ENCODE measurements at places on chromosomes 5 and 9.

GRCh38 chr9:88645172-88645878 is 110.3 kb downstream of the NXNL2 start:
- no peak for DNase-seq

DNA sequence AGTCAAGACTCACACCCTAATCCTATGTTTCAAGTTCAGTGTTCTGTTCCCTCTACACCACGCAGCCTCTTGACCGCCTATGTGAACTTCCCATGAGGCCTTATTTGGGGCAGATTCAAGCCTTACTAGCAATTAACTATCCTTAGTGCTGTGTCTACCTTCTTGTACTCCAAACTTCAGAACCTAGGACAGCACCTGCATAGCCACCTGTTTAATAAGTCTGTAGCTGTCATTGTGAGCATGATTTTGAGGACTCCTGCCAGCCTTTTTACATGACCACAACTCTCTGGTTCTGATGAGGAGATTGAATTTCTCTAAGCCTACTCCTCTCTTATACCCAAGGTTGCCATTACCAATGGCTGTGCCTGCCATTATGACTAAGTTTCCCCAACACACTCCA is 50.8 kb upstream of the PCSK1 start:
- DNase-seq, result no peak

- DNase-seq, result no peak
These were observed 114.9 kb downstream of the AUH start for GRCh38 chr9:91246846-91247245.

DNA sequence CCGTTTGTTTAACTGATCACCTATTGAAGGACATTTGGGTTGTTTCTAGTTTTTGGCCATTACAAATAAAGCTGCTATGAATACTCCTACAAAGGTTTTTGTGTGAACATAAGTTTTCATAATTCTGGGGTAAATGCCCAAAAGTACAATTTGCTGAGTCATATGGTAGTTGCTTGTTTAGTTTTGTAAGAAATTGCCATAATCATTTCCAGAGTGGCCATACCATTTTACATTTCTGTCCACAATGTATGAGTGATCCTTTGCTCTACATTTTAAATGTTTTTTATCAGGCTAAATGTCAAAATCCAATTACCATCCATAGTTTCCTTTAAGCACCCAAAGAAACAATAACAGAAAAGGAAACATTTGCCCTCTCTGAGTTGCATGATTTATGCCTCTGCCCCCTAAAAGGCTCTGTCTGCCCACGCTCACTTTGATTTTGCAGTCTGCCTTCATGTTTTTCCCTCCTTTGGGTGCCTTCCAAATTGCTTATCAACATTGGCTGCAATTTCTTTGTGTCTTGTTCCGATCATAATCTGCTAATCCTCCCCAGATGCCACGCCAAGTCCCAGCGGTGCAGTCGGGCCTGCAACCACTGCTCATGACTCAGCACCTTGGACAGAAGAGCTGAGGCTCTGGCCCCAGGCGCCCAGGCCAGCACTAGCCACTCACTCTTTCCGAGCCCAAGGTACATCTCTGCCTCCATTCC is 339.2 kb downstream of the PIK3R1 start:
- no peak for DNase-seq

DNA sequence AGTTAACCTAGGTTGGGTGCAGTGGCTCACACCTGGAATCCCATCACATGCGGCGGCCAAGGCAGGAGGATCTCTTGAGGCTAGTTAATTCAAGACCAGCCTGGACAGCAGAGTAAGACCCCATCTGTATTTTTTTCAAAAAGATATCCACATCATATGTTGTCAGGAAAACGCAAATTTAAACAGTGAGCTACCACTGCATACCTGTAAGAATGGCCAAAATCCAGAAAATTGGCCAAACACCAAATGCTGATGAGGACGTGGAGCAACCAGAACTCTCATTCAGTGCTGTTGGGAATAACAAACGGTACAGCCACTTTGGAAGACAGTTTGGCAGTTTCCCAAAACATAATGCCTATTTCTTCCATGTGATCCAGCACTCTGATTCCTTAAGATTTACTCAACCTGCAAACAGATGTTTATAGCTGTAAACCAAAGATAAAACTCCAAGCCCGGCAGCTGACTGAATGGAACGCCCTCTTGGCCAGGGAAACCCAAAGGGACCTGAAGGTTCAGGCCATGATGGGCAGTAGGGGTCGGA is 12.4 kb downstream of the CEL start:
- DNase-seq, result no peak

GRCh38 chr9:124501771-124502320 is 5.4 kb downstream of the NR5A1 start:
- no peak for DNase-seq

- DNase-seq, result no peak
These were observed 340.8 kb downstream of the FGF10 start for GRCh38 chr5:44048276-44048984.

DNA sequence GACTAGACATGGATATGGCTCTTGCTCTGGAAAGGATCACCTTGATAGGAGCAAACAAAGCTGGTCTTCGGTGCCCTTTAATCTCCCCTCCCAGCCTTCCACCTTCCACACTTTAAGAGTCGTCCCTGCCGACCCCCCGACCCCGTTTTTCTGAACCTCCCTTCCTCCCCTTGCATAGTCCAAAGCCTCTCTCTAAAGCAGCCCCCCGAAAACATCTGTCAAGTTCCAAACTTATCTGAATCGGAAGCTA is 423 bp upstream of the NUP214 start:
- no peak for DNase-seq

GRCh38 chr5:77845324-77845646 is 69.1 kb upstream of the TBCA start:
- DNase-seq, result no peak

DNA sequence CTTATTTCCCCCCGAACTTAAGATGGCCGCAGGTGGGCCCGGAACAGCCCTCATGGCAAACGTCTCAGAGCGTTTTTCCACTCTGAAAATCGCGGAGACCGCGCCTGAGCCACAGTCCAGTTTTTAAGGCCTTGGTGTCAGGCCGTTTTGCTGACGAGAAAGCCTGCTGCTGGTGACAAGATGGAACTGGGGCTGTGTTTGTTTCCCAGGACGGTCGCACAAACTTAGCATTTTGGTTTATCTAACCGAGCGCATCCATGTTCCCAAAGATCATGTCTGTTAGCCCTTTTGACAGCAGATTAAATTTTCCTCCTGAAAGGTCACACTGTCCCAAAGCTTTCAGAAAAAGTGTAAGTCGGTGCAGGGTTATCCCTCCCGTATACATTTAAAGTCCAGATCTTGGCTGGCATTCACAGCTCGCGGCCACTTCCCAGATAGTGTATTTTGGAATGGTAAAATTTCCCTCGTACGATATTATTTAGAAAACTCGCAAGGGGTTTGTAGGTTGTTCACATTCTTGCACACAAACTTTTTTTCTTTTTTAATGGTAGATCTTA is 812 bp downstream of the SREK1 start:
- DNase-seq, result no peak

DNA sequence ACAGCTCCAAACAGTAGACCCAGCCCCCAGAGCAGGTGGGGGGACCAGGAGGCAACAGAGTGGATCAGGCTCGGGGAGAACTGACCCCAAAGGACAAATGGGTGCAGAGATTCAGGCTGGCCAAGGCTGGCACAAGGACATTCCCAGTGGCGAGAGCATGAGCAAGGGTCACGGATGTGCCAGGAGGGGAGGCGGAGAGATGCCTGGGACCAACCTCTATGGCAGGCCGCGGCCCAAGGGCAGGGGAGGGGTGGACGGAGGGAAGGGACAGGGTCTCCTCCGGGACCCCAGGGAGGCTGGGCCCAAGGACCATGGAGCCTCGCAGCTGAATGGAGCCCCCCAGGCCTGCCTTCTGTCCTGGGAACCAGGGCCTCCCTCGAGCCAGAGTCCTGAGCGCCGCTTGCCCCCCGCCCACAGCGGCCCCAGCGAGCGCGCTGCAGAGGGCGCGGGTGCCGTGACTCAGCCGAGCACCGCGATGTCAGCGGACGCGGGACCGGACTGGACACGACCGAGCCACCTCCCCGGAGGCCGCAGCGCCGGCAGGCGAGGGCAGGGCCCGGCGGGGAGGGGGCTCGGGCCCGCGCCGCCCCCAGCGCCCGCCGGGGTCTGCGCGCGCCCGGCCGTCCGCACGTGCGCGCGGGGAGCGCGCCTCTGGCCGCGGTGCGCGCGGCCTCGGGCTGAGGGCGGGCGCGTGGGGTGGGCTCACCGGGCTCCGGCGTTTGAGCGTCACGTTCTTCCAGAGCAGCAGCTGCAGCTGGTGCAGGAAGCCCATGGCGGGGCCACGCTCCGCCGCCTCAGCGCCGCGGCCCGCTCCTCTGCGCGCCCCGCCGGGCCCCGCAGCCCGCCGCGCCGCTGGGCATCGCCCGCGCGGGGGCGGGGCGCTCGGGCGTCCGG is at the start of gene ABCA2:
Gene ABCA2 (minus strand): TSS at position 869 of the 894 bp plus-strand sequence. CDS start 97 bp downstream, at position 772.
- DNase-seq, result no peak

GRCh38 chr9:115522912-115523311 is 405.0 kb upstream of the TNC start:
- no peak for DNase-seq

GRCh38 chr9:95017661-95018060 is 291.2 kb downstream of the AOPEP start:
- no peak for DNase-seq

DNA sequence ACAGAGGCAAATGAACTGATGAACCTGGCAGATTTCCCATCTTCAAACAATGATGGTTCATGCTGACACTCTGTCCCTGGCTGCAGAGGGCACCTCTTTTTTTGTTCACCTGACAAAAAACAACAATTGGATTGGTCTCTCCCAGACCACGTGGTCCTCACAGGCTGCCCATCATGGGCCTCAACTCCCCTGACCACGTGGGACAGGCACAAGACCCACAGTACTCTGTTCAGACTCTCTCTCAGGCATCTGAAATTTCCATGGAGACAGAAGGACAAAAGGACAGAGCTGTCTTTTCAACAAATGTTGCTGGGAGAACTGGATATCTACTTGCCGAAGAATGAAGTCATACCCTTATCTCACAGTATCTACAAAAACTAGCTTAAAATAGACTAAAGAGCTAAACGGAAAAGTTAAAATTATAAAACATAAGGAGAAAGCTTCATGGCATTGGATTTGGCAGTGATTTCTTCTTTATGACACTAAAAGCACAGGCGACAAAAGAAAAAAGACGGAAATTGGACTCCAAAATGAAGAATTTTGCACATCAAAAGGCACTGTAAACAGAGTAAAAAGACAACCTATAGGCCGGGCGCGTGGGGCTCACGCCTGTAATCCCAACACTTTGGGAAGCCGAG is 12.2 kb upstream of the DRD1 start:
- DNase-seq, result no peak

GRCh38 chr9:128411364-128412119 is 9.1 kb upstream of the CERCAM start:
- no peak for DNase-seq

DNA sequence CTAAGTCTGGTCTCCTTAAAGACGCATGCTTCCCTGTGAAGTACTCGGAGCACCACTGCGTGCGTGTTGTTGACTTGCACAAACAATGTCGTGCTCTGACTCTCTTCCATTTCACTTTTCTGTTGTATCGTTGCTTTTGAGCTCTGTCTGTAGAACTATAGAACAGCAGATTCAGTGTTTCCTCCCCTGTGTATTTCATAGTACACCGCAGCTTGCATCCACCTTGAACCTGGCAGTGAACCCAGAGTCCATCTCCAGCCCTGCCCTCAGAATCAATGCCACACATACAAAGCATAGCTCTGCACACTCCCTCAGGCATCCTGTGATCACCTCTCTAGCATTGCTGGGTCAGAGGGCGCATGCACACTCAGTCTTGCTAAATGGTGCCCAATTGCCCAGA is 37.2 kb upstream of the ADAMTS2 start:
- no peak for DNase-seq

DNA sequence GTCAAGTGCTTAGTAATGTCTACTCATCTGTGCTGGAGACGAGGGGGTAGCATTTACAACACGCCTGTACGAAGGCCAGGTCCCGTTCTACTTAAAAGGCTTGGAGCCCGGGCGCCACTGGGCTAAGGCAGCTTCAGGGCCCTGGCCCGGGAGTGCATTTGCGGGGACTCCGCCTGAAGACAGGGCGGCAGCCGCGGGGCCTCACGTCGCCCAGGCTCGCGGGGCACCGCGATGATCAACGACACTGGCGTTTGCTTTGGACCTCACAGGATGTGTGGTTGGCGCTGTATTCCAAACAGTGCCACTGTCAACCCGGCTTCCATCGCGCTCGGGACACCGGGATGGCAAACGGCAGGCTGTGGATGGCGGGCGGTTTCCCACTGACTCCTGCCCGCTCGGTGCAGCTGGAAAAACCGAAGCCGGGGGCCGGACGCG is 1.1 kb upstream of the TENT4A start:
- DNase-seq, result peak; percentile 39

DNA sequence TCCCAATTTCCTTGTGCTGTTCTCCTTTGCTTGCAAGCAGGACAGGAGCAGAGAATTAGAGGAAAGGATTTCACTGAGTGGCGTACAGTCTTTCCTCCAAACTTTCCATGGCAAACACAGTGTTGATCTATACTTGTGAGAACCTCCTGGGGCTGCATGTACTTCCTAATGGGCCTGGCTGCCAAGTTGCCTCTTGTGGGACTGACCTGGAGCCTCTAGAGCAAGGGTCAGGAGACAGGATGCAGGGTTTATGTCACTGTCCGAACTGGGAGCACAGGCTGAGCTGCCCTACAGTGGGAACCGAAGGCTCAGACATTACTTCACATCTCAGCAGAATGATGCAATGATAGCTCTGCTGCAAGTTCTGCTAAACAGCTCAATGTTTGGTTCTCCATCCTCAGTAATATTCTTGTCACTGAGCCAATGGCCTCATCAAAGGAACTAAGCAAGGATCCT is 102.3 kb downstream of the ENC1 start:
- no peak for DNase-seq

GRCh38 chr5:3593771-3594509 is 1.7 kb upstream of the IRX1 start:
- DNase-seq, result no peak

GRCh38 chr5:72659726-72660125 is 152.5 kb upstream of the ZNF366 start:
- no peak for DNase-seq

- DNase-seq, result no peak
These were observed 136.2 kb downstream of the MPDZ start for GRCh38 chr9:13143281-13143680.

GRCh38 chr9:6975198-6975597 is 217.4 kb downstream of the KDM4C start:
- DNase-seq, result no peak

DNA sequence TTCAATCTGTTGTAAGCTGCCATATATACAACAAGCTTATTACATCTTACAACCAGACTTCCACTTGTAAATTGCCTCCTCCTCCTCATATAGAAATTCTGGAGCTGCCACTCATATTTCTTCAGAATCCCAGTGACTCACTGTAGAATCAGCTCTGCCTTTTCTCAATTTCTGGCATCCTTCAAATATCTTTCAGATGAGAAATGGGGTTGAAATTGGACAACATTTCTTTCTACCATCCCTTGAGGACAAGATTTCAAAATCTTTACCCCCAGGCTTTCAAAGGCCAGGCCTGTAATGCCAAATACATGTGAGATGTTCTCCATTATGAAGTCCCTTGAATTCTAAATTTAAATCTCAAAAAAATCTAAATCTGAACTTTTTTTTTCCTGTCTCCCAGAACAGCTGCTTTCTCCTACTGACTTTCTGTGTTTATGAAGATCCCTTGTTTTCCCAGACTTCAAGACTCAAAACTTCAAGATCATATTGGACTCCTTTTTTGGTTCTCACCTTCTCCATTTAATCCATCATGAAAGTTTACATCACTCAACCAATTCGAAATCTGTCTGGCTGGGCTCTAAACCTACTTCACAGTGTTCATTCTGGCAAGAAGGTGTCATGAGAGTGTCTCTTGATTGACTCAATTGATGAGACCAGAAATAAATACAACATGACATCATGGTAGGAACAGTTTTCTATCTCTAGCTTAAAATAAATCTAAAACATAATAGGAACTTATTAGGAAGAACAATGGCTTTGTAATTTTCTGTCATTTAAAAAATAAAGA is 109.8 kb downstream of the HMHB1 start:
- no peak for DNase-seq

All from CD4-positive, alpha-beta T cell treated with Interleukin-2 at 100 ng/mL for 4 hours (primary cell).